Stimulated activated CD4-positive, alpha-beta T cell treated with anti-CD3 and anti-CD28 coated beads, Interleukin-2, amount 100 ng/mL, for 24 hours (primary cell): ENCODE measurements at places on chromosomes 2 and 18.

GRCh38 chr18:80124131-80124530 is 15.1 kb downstream of the ADNP2 start:
- no peak for DNase-seq

DNA sequence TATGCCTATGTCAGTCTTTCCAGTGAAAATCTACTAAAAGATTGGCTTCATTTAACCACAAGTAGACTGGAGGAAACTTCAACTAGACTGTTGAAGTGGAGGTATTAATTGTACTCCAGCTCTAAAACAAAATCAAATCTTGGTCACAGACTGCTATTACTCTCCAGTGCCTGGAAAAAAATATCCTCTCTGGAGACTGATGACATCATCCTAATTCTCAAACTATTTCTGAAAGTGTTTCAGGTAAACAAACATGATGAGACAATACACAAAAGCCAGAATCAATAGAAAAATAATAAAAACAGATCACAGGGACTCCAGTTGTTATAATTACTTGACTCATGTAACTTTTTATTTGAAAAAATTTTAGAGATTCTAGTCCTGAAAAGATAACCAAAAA is 87.7 kb upstream of the MYO3B start:
- DNase-seq, result no peak

GRCh38 chr2:232441147-232441651 is 14.8 kb upstream of the ALPI start:
- no peak for DNase-seq

- DNase-seq, result no peak
These were observed 36.6 kb downstream of the USP34 start for GRCh38 chr2:61434314-61434713.

DNA sequence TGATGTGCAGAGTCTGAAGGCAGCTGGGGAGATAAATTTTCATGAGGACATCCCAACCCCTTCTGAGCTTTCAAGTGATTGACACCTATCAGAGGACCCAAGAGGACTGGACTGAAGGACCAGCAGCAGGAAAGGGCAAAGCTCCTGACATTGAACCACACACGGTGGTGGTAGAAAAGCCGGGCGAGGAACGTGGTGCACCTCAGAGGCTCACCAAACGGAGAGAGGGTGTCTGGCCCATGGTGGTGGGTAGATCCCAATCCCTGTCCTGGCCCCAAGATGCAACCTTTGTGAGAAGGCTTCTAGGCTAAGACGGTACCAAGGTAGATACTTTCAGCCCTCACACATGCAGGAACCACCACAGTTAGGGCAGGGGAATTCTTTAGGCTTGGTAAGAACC is 52.1 kb downstream of the FRZB start:
- DNase-seq, result no peak

GRCh38 chr18:79129120-79129519 is 59.9 kb downstream of the ATP9B start:
- no peak for DNase-seq
